ENCODE measurements at places on chromosomes 1 and 21. TPM values are rescaled to one million over a fixed set of nuclear protein-coding genes. Genes with fewer than 3 reads are reported as not detected.

KAZN gene
- 0.58 TPM for total RNA-seq

SLC30A10 gene
- not detected for total RNA-seq

CASP9 gene
- 18.6 TPM for total RNA-seq

KPRP gene
- total RNA-seq = not detected

MPL gene
- not detected for total RNA-seq

SERPINC1 gene
- not detected for total RNA-seq

INAVA gene
- not detected for total RNA-seq

HSF2BP gene
- total RNA-seq = 0.58 TPM

UBL4B gene
- not detected for total RNA-seq

OR2T35 gene
- total RNA-seq = not detected
